ENCODE measurements at places on chromosomes 3 and 15.

- DNase-seq, result no peak
Measured at GRCh38 chr15:100849021-100849854, 30.4 kb upstream of the ALDH1A3 start.

GRCh38 chr3:72533591-72534473 is 314.4 kb downstream of the SHQ1 start:
- no peak for DNase-seq

GRCh38 chr15:27457766-27458165 is 486.8 kb downstream of the GABRG3 start:
- no peak for DNase-seq

DNA sequence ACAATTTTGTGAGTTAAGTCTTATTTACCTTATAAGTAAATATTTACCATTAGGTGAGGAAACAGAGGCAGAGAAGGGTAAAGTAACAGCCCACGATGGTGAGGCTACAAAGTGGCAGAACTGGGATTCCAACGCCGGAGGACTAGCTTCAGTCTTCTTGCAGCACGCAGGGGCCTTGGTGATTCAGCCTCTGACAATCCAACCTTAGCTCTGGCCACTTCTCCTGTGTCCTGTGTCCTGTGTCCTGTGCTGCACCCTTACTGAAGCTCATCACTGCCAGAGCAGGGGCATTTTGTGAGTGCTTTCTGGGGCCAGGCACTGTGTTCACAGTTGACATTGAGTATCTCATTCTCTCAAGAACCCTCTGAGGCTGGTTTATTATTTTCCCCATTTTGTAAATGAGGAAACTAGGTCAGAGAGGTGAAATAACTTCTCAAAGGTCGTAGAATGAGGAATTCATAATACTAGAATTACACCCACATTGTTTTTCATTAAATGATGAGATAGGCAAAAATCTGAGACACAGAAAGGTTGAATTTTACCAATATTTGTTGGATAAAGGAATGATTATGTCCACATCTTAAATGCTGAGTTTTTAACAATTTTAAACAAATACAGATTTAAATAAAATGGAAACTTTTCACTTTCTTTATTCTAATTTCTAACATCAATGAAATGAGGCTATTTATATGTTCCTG is 215.9 kb downstream of the BBX start:
- DNase-seq, result no peak
